ENCODE measurements at places on chromosomes 13 and 19.

GRCh38 chr19:58558623-58559274 lies 338 bp upstream of the UBE2M start:
- H3K4me3 ChIP-seq, result peak overlapping the region; percentile 98
- H3K4me1 ChIP-seq, result peaks cover 34% of the 10 kb centered on the region
- no peaks in the 10 kb centered on the region for H3K27me3 ChIP-seq
- H3K27ac ChIP-seq, result peak overlapping the region; percentile 99
- DNase-seq, result peak; percentile 99
- peaks cover 73% of the 10 kb centered on the region for H3K36me3 ChIP-seq

GRCh38 chr19:46756544-46756888 lies 10.3 kb upstream of the STRN4 start:
- peaks cover 4% of the 10 kb centered on the region for H3K36me3 ChIP-seq
- peaks cover 19% of the 10 kb centered on the region for H3K4me1 ChIP-seq
- DNase-seq, result no peak

DNA sequence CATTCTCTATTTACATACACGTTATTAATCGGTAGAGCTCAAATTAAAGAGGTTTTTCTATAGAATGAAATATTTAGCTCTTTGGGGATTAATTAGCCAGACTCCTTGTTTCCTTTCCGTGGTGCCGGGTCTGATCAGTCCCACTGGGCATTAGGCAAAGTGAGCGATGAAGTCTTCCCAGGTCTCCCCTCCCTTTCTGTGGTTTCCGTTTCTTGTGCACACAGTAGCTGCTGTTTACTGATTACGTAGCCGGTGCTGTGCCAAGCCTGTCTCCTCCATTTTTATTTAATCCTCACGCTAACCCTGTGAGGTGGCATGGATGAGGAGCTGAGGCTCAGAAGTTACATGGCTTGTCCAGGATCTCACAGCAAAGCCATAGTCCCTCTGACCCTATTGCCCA lies 9.0 kb downstream of the SLC25A15 start:
- no peaks in the 10 kb centered on the region for H3K4me1 ChIP-seq
- H3K4me3 ChIP-seq, result no peak overlapping the region
- H3K36me3 ChIP-seq, result peaks cover 45% of the 10 kb centered on the region

DNA sequence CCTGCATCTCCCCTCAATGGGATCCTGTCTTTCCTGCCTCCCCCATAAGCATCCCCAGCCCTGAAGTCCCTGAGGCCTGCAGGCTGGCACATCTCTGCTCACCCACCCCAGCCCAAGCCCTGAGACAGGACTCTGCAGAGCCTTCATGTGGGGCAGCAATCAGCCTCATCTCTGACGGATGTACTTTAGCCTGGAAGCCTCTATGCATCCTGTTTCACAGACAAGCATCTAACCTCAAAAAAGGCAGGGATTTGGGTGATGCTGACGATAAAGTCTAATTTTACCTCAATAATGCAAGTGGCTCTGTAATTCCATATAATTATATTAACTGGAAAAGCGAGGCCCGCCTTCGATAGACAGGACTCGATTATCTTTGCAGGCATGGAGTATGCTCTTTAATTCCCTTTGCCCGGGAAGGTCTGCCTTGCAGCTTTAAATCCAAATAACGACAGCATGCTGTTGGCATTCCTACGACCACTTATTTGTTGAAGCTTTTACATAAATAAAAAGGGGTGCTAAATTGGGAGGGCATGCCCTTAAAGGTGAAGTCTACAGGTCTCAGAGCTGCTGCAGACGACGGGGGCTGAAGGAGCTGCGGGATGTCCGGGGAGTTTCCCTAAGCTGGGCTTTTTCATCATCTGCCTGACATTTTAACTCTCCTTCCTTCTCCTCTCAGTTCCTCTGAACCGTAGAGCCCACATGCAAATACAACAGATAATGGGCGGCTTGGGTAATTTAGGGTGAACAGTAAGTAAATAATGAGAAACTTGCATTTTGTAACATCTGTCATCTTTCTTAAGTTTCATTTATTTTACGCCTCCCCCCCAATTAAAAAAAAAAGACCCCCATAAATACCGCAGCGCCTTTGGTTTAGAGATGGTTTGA lies 211.5 kb downstream of the URI1 start:
- H3K36me3 ChIP-seq, result no peaks in the 10 kb centered on the region
- no peak for DNase-seq
- H3K4me1 ChIP-seq, result no peaks in the 10 kb centered on the region
- no peak overlapping the region for H3K27ac ChIP-seq
- H3K4me3 ChIP-seq, result no peak overlapping the region

GRCh38 chr13:100588331-100589177 lies at the start of gene GGACT:
TSS of gene GGACT (minus strand) at chr13:100588789. CDS start at chr13:100532591, 56,198 bp downstream.
- H3K4me3 ChIP-seq, result peak within 1 kb of the TSS; percentile 66
- peak; percentile 29 for DNase-seq
- no peak within 1 kb of the TSS for H3K27ac ChIP-seq

DNA sequence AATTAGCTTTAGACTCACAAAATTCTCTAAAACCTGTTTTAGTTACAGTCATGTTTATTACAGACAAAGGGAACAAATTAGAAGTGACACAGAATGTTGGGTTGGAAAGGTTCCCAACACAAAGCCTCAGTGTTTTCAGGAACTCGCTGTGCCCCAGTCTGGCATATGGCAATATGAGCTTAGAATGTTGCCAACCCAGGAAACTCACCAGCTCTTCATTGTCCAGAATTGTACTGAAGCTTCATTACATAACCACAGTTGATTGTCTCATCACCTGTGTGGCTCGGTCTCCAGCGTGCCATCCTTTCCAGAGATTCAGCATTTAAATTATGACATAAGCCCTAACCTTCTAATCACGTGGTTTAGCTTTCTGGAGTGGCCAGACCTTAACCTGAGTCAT lies 19.1 kb downstream of the ZNF264 start:
- no peaks in the 10 kb centered on the region for H3K4me1 ChIP-seq
- H3K27ac ChIP-seq, result no peak overlapping the region
- H3K36me3 ChIP-seq, result peaks cover 93% of the 10 kb centered on the region
- no peaks in the 10 kb centered on the region for H3K27me3 ChIP-seq
- no peak overlapping the region for H3K4me3 ChIP-seq
- no peak for DNase-seq

GRCh38 chr19:55473225-55474012 lies 3.0 kb upstream of the ZNF628 start:
- H3K4me3 ChIP-seq, result peak overlapping the region; percentile 41
- peaks cover 16% of the 10 kb centered on the region for H3K4me1 ChIP-seq
- peaks cover 7% of the 10 kb centered on the region for H3K36me3 ChIP-seq
- no peak for DNase-seq
- H3K27me3 ChIP-seq, result no peaks in the 10 kb centered on the region

- H3K27me3 ChIP-seq, result no peaks in the 10 kb centered on the region
- H3K4me3 ChIP-seq, result no peak overlapping the region
- no peak overlapping the region for H3K27ac ChIP-seq
- no peaks in the 10 kb centered on the region for H3K4me1 ChIP-seq
- H3K36me3 ChIP-seq, result no peaks in the 10 kb centered on the region
These were observed 136.4 kb downstream of the ZAR1L start for GRCh38 chr13:32178763-32179162.

DNA sequence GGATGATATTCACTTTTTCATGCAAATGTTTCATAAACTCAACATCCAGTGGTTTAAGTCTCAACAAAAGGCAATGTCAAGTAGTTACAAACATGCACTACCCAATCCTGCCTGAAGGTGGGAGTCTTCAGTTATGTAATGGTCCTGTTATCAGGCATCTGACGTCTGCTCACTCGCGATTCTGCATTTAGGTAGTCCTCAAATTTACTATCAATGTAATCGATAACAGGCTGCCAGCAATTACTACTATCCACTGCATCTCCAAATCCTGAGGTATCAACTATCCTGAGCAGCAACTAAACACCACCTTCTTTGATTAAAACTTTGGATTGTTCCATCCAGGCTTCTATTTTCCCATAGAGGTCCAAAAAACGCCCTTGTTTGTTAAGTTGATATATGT lies 51.2 kb downstream of the NLRP12 start:
- H3K27me3 ChIP-seq, result no peaks in the 10 kb centered on the region
- no peak overlapping the region for H3K27ac ChIP-seq
- peak; percentile 59 for DNase-seq

GRCh38 chr13:25095851-25096453 lies at the start of gene PABPC3:
TSS of gene PABPC3 (plus strand) at chr13:25096136. CDS start at chr13:25096199, 63 bp downstream.
- no peak within 1 kb of the TSS for H3K4me3 ChIP-seq
- peaks cover 16% of the 10 kb centered on the region for H3K27me3 ChIP-seq
- H3K4me1 ChIP-seq, result no peaks in the 10 kb centered on the region
- H3K36me3 ChIP-seq, result no peaks in the 10 kb centered on the region
- no peak for DNase-seq
- H3K27ac ChIP-seq, result no peak within 1 kb of the TSS

- H3K4me1 ChIP-seq, result peaks cover 13% of the 10 kb centered on the region
- H3K27ac ChIP-seq, result no peak overlapping the region
- DNase-seq, result no peak
- H3K4me3 ChIP-seq, result no peak overlapping the region
- no peaks in the 10 kb centered on the region for H3K27me3 ChIP-seq
These were observed 14.1 kb upstream of the ENOX1 start for GRCh38 chr13:43800828-43801227.

GRCh38 chr13:27493981-27494380 lies 43.6 kb upstream of the MTIF3 start:
- no peaks in the 10 kb centered on the region for H3K36me3 ChIP-seq
- H3K27me3 ChIP-seq, result no peaks in the 10 kb centered on the region

GRCh38 chr19:17797424-17798201 lies 2.7 kb downstream of the B3GNT3 start:
- H3K36me3 ChIP-seq, result no peaks in the 10 kb centered on the region
- no peak overlapping the region for H3K4me3 ChIP-seq
- peak; percentile 89 for DNase-seq
- H3K27me3 ChIP-seq, result no peaks in the 10 kb centered on the region
- peaks cover 13% of the 10 kb centered on the region for H3K4me1 ChIP-seq
- H3K27ac ChIP-seq, result peak overlapping the region; percentile 9

- H3K27me3 ChIP-seq, result peaks cover 5% of the 10 kb centered on the region
- H3K4me1 ChIP-seq, result peaks cover 9% of the 10 kb centered on the region
- H3K36me3 ChIP-seq, result no peaks in the 10 kb centered on the region
These were observed 1.5 kb downstream of the KLK11 start for GRCh38 chr19:51024924-51025323.

- no peak overlapping the region for H3K27ac ChIP-seq
- H3K27me3 ChIP-seq, result no peaks in the 10 kb centered on the region
- no peak for DNase-seq
- H3K4me3 ChIP-seq, result no peak overlapping the region
- H3K4me1 ChIP-seq, result peaks cover 6% of the 10 kb centered on the region
These were observed 12.9 kb downstream of the LONP1 start for GRCh38 chr19:5706876-5707573.

DNA sequence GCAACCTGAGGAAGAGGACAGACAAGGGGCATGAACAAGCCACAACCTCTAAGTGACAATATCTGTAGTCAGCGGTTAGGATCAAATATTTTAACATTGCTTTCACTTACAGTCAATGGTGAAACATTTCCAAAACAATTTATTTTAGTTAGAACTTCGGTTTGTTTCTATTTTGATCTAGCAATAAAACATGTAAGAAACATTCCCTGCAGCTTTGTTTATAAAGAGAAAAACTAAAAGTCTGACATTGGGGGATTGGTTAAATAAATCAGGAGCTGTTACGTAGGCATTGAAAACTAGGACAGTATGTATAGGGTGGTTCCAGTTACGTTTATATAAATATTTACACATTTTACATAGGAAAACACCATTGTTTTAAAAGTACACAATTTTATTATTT lies 3.4 kb downstream of the URI1 start:
- no peaks in the 10 kb centered on the region for H3K27me3 ChIP-seq
- peaks cover 6% of the 10 kb centered on the region for H3K36me3 ChIP-seq
- H3K27ac ChIP-seq, result peak overlapping the region; percentile 47
- peaks cover 40% of the 10 kb centered on the region for H3K4me1 ChIP-seq
- no peak for DNase-seq

- DNase-seq, result peak; percentile 93
- H3K4me3 ChIP-seq, result peak overlapping the region; percentile 67
- no peaks in the 10 kb centered on the region for H3K27me3 ChIP-seq
- peaks cover 10% of the 10 kb centered on the region for H3K36me3 ChIP-seq
- peaks cover 24% of the 10 kb centered on the region for H3K4me1 ChIP-seq
These were observed 13.5 kb downstream of the ARL11 start for GRCh38 chr13:49641801-49642291.

GRCh38 chr19:2721570-2722540 lies 683 bp upstream of the DIRAS1 start:
- no peak for DNase-seq
- H3K27me3 ChIP-seq, result no peaks in the 10 kb centered on the region
- H3K4me1 ChIP-seq, result peaks cover 1% of the 10 kb centered on the region
- no peak overlapping the region for H3K4me3 ChIP-seq

DNA sequence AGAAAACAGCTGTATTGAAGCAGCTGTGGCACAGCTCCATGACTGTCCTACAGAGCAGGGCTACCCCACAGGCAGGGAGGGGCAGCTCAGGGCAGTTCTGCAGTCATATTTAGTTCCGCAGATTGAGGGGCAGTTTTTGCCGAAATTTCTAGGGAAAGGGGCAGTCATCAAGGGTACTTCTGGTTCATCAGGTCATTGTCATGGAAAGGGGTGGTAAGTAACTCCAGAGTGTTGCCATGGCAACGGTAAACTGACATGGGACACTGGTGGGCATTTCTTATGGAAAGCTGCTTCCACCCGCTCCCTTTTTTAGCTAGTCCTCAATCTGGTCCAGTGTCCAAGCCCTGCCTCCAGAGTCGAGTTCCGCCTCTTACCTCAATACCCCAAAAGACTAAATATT lies 702.8 kb downstream of the LIG4 start:
- DNase-seq, result no peak
- no peak overlapping the region for H3K27ac ChIP-seq

DNA sequence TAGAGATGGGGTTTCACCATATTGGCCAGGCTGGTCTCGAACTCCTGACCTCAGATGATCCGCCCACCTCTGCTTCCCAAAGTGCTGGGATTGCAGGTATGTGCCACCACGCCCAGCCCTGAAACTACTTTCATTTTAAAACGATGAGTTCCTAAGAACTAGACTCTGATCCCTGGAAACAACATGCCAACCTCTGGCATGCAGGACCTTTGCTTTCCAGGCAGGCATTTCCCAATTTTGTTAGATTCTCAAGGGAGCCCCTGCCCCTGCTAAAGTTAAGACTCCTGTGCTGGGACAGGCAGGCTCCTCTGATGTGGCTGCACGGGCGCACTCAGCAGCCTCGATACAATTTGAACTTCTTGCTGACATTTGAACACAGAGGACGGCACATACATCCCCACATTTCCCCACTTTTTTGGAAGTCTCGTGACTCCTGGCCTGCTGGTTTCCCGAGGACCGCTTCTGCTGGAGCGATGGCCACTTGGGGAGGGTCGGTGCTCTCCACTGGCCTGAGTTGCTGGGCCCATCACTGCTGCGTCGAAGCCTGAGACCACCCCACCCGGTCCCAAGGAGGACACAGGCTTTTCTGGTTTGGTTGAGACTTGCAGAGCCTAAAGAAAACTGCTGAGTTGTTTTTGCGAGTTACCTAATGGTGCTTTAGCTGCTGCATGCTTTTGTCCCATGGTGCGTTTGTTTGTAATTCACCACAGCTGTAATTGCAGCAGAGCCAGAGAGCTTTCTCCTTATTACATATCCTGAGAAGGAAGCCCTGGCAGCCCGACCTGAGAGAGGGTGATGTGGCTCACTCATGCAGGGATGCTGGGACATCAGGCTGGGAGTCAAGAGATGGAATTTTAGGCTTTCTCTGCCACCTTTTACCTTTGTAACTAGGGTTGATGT lies 8.2 kb downstream of the ATP11A start:
- no peaks in the 10 kb centered on the region for H3K27me3 ChIP-seq
- H3K27ac ChIP-seq, result no peak overlapping the region
- DNase-seq, result no peak
- peaks cover 6% of the 10 kb centered on the region for H3K36me3 ChIP-seq

- H3K36me3 ChIP-seq, result no peaks in the 10 kb centered on the region
- H3K27ac ChIP-seq, result peak overlapping the region; percentile 87
- no peak for DNase-seq
These were observed 19.3 kb upstream of the DPP9 start for GRCh38 chr19:4742723-4743646.

GRCh38 chr19:30570194-30570593 lies 198.0 kb downstream of the ZNF536 start:
- H3K27ac ChIP-seq, result no peak overlapping the region
- H3K27me3 ChIP-seq, result no peaks in the 10 kb centered on the region
- no peaks in the 10 kb centered on the region for H3K36me3 ChIP-seq
- H3K4me1 ChIP-seq, result no peaks in the 10 kb centered on the region

All from MCF 10A (cell line).